ENCODE measurements at places on chromosomes 3 and 15. TPM values are rescaled to one million over a fixed set of nuclear protein-coding genes. Genes with fewer than 3 reads are reported as not detected.

DNA sequence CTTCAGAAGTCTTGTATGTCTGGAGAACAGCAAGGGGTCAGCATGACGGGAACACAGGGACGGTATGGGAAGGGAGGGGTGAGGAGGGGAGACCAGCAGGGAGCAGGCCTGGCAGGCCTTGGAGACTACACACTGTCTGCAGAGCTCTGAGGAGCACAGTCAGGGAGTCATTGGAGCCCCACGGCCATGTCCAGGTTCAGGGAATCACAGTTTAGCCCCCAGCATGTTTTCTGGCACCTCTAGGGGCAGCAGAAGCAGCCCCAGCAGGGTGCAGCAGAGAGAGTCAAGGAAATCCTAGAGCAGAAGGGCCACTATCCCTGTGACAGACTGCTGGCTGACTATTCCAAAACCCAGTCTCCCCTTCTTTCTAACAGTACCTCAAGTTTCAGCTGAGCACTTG is 3.2 kb downstream of the LAMP3 start:
- DNase-seq: peak; percentile 52

Gene GPR62
- 0.18 TPM for total RNA-seq

Gene GABRR3
- not detected for total RNA-seq

GRCh38 chr3:129827765-129828164 is 65.7 kb downstream of the TMCC1 start:
- DNase-seq: no peak

DNA sequence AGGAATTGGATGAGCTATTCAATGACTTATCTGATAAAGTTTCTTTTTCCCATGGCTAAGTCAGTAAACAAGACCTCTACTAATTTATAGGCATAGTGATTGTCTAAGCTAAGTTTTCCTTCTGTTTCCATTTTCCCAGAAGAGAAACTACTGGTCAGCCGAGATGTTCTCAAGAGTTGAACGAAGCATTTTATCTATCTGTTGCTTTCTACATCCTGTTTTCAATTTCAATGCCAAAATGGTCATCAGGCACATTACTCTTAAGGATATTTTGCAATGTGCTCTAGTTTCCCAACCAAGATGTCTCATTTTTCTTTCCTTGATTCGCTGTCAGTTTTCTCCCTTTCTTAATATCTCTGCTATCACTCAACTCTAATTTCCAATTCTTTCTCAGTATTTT is 228.7 kb downstream of the MBNL1 start:
- no peak for DNase-seq

DNA sequence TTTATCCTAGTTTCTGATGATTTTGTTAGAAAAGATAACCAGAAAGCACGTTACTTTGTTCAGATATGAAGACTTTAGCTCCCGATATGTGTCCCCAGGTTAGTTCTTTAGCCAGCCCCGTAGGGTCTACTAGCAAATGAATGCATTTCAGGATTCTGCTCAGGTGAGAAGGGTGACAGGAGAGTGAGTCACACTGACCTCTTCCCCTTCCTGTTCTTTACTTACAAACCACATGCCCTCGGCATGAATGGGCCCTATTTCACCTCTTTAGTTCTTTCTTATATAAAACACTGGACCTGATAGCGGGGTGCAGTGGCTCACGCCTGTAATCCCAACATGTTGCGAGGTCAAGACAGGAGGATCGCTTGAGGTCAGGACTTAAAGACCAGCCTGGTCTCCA is 98.4 kb downstream of the SLC49A4 start:
- DNase-seq: no peak

DNA sequence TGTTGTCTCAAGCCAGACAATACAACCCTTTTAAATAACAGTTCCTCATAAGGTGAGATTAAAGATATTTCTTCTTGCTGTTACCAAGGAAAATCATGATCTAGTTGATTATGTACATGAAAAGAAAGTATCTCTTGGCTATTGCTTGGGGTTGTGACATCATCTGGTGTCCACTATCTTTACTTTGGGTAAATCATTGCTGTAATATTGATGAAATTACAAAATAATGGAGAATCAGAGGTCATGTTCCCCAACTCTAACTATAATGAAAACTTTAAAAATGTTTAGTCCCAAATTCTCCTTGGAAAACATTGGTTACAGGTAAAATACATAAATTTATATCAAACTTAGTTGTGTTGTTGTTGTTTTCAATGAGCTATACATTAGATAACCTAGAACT is 142.2 kb downstream of the ARPP21 start:
- DNase-seq: no peak

Data from cerebellum (tissue), 4 donors.